Activated CD4-positive, alpha-beta memory T cell treated with anti-CD3 and anti-CD28 coated beads for 36 hours (primary cell): ENCODE measurements at places on chromosomes 4 and X. TPM values are rescaled to one million over a fixed set of nuclear protein-coding genes. Genes with fewer than 3 reads are reported as not detected.
A peak's percentile ranks its signal among the peaks of the same experiment; 100 is the strongest.

DNA sequence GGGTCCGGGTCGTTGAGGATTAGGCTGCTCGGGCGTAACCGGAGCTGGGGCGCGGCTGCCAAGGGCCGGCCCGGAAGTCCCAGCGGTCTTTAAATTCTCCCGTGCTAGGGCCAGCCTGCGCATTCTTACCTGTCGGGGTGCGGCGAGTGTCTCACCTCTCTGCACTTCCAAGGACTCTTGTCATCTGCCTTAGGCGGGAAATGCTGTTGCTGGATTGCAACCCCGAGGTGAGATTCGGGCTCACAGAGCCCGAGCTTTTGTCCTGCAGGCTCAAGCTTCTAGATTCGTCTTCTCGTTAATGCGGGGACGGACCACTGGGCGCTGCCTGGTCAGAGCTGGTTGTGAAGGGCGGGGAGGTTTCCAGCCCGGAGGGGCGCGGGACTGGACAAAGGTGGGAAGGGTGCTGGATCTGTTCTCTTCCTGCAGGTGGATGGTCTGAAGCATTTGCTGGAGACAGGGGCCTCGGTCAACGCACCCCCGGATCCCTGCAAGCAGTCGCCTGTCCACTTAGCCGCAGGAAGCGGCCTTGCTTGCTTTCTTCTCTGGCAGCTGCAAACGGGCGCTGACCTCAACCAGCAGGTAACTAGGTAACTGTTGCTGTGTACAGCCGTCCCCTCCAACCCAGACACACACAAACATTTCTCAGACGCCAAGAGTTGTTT, at the start of gene ANKRD37:
ANKRD37 (plus strand) TSS at position 118 of the 662 bp plus-strand sequence; CDS start at position 201, 83 bp downstream.
- no peaks in the 10 kb centered on the region for H3K27me3 ChIP-seq
- peak within 1 kb of the TSS; percentile 95 for H3K4me3 ChIP-seq
- peak within 1 kb of the TSS; percentile 97 for H3K27ac ChIP-seq
- peaks cover 11% of the 10 kb centered on the region for H3K36me3 ChIP-seq

DNA sequence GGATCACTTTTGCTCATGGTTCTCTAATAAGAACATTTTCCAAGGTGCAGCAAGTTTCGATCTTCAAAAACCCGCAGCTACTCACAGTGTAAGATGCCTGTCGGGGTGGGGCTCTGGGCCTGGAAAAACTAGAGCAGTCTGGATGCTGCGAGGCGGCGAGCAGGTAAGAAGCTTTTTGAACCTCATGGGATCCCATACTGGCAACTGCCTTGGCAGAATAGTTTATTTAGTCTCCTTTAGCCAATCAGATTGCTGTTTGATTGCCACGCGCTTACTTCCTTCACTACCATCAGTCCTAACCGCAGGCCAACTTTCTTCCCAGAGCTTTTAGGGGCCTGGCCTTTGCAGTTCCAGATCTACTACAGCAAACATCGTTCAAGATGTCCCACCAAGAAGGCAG, 61.3 kb upstream of the MAGEB10 start:
- no peaks in the 10 kb centered on the region for H3K27me3 ChIP-seq
- H3K27ac ChIP-seq = no peak overlapping the region
- H3K4me1 ChIP-seq = no peaks in the 10 kb centered on the region
- no peak overlapping the region for H3K4me3 ChIP-seq

GRCh38 chrX:104428231-104428630, 137.8 kb upstream of the IL1RAPL2 start:
- H3K27ac ChIP-seq = no peak overlapping the region
- peaks cover 3% of the 10 kb centered on the region for H3K27me3 ChIP-seq
- no peak for DNase-seq
- H3K4me1 ChIP-seq = no peaks in the 10 kb centered on the region
- no peaks in the 10 kb centered on the region for H3K36me3 ChIP-seq

Gene SLC6A14
- not detected for total RNA-seq

DNA sequence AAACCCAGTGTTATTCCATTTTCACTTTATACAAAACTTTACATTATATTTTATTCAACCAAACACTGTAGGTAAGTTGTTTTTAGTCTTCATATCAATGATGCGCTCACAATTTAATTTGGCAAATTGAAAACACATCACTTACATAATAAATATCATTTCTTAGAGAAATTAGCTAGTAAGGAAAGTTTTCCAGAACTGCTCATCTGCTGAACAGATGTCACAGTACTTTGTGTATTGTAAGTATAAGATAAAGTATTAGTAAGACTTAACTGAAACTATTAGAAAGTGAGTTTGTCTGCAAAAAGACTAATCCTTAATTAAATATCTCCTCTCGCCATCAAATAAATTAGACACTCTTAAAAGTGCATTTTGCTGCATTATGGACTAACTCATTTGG, 108.7 kb upstream of the PACRGL start:
- no peaks in the 10 kb centered on the region for H3K4me1 ChIP-seq
- DNase-seq = no peak
- H3K36me3 ChIP-seq = no peaks in the 10 kb centered on the region
- no peak overlapping the region for H3K4me3 ChIP-seq
- H3K27me3 ChIP-seq = peaks cover 3% of the 10 kb centered on the region

DNA sequence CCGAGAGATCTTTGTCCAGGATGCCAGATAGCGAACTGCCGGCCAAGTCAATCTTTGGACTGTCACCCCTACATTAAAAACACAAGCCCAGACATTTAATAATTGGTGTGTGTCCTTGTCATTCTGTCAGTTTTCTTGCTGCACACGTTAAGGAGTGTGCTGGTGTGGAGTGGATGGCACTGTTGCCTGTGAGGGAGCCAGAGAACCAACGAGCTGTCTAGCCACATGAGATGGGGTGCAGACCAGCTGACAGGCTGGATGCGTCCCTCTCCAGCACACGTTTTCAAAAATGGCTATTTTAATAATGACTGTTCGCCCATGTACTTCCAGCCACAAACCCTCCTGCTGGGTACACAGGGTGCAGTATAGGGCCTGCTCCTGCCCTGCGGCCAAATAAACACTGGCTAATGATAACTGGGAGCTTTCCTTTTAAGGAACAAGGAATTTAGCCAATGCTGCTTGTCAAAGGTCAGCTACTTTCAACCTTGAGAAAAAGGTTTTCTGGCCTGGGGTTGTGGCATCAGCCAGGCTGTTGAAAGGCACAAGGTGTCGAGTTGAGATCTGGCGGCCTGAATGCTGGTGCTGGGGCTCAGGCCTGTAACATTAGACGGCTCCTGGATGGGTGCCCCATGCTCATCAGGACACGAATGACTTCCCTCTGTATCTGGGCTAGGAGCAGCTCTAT, 54.0 kb upstream of the MAP3K15 start:
- H3K36me3 ChIP-seq = peaks cover 18% of the 10 kb centered on the region
- peaks cover 63% of the 10 kb centered on the region for H3K4me1 ChIP-seq
- no peak for DNase-seq
- H3K27me3 ChIP-seq = no peaks in the 10 kb centered on the region
- H3K27ac ChIP-seq = peak overlapping the region; percentile 45
- no peak overlapping the region for H3K4me3 ChIP-seq

DNA sequence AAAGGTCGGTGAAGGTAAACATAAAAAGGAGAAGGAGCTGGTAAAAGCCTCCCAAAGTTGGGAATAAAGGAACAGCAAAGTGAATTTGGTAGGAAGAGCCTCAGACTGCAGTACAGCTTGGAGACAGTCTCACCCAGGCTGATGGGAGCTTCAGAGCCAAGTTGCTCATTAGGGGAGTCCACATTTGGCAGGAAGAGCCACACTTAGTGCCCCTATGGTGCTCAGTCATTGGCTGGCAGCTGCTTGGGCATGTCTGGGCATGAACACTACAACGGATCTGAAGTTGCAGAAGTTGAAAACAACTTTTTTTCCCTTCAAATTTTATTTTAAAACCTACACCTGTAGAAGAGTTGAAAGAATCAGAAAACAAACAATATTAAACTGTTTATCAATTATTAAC, 2497.3 kb downstream of the ARAP2 start:
- H3K27ac ChIP-seq = no peak overlapping the region
- H3K27me3 ChIP-seq = no peaks in the 10 kb centered on the region
- no peak for DNase-seq
- H3K4me3 ChIP-seq = no peak overlapping the region

Gene ZBTB33
- total RNA-seq = 14.0 TPM

DNA sequence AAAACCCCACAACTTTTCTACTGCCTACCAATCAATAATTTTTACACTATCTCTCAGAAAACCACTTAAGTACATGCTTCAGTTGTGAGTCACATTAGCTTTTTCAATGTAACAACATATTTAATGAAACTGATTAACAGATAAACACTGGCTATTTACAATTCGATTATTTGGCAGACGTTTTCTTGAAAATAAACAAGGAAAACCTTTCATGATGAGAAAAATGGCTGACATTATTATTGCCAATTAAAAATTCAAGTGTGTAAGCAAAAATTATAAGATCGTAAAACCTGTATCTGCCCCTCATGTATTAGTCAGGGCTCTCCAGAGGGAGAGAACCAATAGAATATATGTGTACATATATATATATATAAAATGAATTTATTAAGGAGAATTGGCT, 1555.5 kb upstream of the IGFBP7 start:
- no peaks in the 10 kb centered on the region for H3K36me3 ChIP-seq
- no peak for DNase-seq
- H3K27me3 ChIP-seq = no peaks in the 10 kb centered on the region
- H3K4me3 ChIP-seq = no peak overlapping the region
- no peaks in the 10 kb centered on the region for H3K4me1 ChIP-seq

Gene CDKN2AIP
- total RNA-seq = 23.7 TPM

GRCh38 chr4:136687118-136687517, 845.2 kb downstream of the PCDH18 start:
- H3K27ac ChIP-seq = no peak overlapping the region
- no peaks in the 10 kb centered on the region for H3K27me3 ChIP-seq
- H3K36me3 ChIP-seq = no peaks in the 10 kb centered on the region
- DNase-seq = no peak
- no peak overlapping the region for H3K4me3 ChIP-seq
- no peaks in the 10 kb centered on the region for H3K4me1 ChIP-seq

Gene RASSF6
- not detected for total RNA-seq

- no peak for DNase-seq
- peaks cover 2% of the 10 kb centered on the region for H3K27me3 ChIP-seq
- H3K4me3 ChIP-seq = no peak overlapping the region
Measured at GRCh38 chr4:145213245-145213644, 32.9 kb upstream of the OTUD4 start.

Gene DGKK
- not detected for total RNA-seq

Gene JADE3
- total RNA-seq = 1.5 TPM

Gene FGF13
- total RNA-seq = not detected

- H3K36me3 ChIP-seq = no peaks in the 10 kb centered on the region
- H3K4me1 ChIP-seq = no peaks in the 10 kb centered on the region
- H3K27me3 ChIP-seq = no peaks in the 10 kb centered on the region
- DNase-seq = no peak
- H3K27ac ChIP-seq = no peak overlapping the region
- no peak overlapping the region for H3K4me3 ChIP-seq
Measured at GRCh38 chr4:64682481-64682880, 273.2 kb upstream of the TECRL start.

- H3K4me3 ChIP-seq = no peak overlapping the region
- no peaks in the 10 kb centered on the region for H3K27me3 ChIP-seq
- H3K4me1 ChIP-seq = no peaks in the 10 kb centered on the region
- no peak for DNase-seq
- H3K27ac ChIP-seq = no peak overlapping the region
Measured at GRCh38 chrX:144722307-144722706, 525.0 kb upstream of the SPANXN1 start.

Gene SATL1
- total RNA-seq = not detected

GRCh38 chr4:163920426-163920825, 425.9 kb downstream of the TMA16 start:
- H3K4me3 ChIP-seq = no peak overlapping the region
- peaks cover 2% of the 10 kb centered on the region for H3K4me1 ChIP-seq
- H3K27me3 ChIP-seq = no peaks in the 10 kb centered on the region
- DNase-seq = no peak
- no peak overlapping the region for H3K27ac ChIP-seq

DNA sequence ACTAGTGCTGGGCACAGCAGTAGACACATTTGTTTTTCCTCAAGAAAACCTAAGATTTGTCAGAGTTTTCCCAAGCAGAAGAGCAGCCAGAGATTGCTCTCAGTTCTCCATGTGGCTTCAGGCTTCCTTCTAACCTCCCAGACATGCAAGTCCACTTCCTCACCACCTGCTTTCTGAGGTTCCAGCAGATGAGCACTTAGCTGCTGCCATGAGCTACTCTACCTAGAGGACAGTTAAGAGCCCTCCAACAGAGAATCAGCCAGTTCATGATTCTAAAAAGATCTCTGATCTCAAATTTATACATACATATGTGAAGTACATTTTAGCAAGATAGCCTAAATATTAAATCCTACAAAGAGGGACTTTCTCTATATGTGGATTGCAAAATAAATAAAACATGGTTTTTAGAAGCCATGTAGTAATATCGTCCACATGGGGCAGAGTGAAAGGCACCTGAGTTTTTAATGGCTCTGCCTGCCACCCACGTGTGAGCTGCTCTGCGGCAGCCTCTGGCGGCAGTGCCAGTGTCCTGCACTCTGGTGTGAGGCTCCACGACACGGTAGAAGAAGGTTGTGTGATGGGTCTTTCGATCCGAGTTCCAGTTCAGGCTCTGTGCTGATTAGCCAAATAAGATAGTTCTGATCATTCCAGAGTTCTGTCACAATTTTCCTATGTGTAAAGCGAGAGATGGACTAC, 10.3 kb downstream of the CYP4V2 start:
- H3K27me3 ChIP-seq = no peaks in the 10 kb centered on the region
- H3K4me3 ChIP-seq = peak overlapping the region; percentile 21
- H3K27ac ChIP-seq = peak overlapping the region; percentile 26
- H3K4me1 ChIP-seq = peaks cover 27% of the 10 kb centered on the region

Gene AFM
- total RNA-seq = not detected

Gene SOWAHD
- 0.55 TPM for total RNA-seq

DNA sequence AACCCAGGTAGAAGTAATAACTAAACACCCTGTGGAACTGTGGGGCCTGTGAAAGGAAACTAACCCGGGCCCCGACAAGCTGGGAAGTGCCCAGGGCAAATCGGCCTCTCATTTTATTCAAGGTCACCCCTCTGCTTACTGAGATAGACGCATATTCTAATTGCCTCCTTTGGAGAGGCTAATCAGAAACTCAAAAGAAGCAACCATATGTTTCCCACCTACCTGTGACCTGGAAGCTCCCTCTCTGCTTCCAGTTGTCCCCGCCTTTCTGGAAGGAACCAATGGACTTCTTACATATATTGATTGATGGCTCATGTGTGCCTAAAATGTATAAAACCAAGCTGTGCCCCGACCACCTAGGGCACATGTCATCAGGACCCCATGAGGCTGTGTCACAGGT, 23.1 kb upstream of the DHRSX start:
- no peak overlapping the region for H3K27ac ChIP-seq
- H3K4me1 ChIP-seq = no peaks in the 10 kb centered on the region
- H3K36me3 ChIP-seq = no peaks in the 10 kb centered on the region
- no peak for DNase-seq
- H3K4me3 ChIP-seq = no peak overlapping the region
- H3K27me3 ChIP-seq = peaks cover 23% of the 10 kb centered on the region

- no peaks in the 10 kb centered on the region for H3K36me3 ChIP-seq
- no peaks in the 10 kb centered on the region for H3K4me1 ChIP-seq
- DNase-seq = no peak
- H3K4me3 ChIP-seq = no peak overlapping the region
Measured at GRCh38 chr4:16914208-16914607, 15.8 kb upstream of the LDB2 start.

GRCh38 chr4:118774321-118774720, 61.6 kb downstream of the SEC24D start:
- H3K4me1 ChIP-seq = no peaks in the 10 kb centered on the region
- no peak overlapping the region for H3K27ac ChIP-seq
- H3K4me3 ChIP-seq = no peak overlapping the region
- DNase-seq = no peak
- no peaks in the 10 kb centered on the region for H3K27me3 ChIP-seq
- H3K36me3 ChIP-seq = peaks cover 4% of the 10 kb centered on the region

Gene SPANXD
- not detected for total RNA-seq

Gene RGS12
- total RNA-seq = 8.6 TPM

GRCh38 chr4:128461291-128462102, 173.9 kb upstream of the PGRMC2 start:
- no peaks in the 10 kb centered on the region for H3K27me3 ChIP-seq
- no peaks in the 10 kb centered on the region for H3K4me1 ChIP-seq
- no peak overlapping the region for H3K27ac ChIP-seq
- DNase-seq = peak; percentile 12
- H3K36me3 ChIP-seq = no peaks in the 10 kb centered on the region
- H3K4me3 ChIP-seq = no peak overlapping the region
